ENCODE measurements at places on chromosomes 6 and 20.

DNA sequence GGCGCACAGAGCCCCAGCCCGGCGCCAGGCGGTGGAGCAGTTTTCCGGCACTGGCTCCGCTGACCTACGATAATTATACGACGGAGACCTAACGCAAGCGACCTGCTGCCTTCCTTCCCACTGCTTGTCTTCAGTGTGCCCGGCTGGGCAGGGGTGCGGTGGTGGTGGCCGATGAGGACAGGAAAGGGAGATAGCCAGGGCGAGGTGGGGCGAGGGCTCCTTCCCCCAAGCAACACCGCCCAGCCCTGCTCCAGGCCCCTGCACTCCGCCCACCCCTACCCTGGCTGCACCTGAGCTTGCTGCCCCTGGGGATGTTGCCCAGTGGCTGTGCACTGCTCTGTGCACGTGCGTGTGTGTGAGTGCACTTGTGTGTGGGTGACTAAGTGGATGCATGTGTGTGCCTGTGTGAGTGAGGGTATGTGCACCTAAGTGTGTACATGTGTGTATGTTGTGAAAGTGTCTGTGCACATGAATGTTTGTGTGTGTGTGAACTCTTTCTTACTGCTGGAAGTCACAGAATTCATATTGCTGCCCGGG, 42.6 kb upstream of the IRF4 start:
- no peak for DNase-seq

GRCh38 chr20:32912688-32913087, 54.0 kb downstream of the EFCAB8 start:
- no peak for DNase-seq

GRCh38 chr6:151317103-151317994, 74.0 kb downstream of the ZBTB2 start:
- DNase-seq, result no peak

- DNase-seq, result no peak
Observed at GRCh38 chr6:122779667-122780066, at the start of gene FABP7. TSS of gene FABP7 (plus strand) at chr6:122779716. CDS start at chr6:122779795, 79 bp downstream.

DNA sequence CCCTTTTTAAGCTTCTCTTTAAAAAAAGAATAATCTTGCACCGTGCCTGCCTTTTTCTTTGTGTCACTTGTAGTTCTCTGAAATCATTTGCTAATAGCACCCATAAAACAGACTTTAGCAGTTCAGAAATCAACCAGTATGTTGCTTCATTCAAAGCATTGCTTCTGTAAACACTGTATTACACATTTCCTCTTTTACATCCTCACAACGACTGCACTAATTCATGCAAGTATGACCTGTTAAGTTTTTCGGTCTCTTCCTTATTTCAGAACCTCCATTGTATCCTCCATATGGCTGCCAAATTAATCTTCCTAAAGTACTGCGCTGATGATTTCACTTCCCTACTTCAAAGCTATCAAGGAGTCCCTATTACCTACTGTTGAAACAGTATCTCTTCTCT, 142.9 kb upstream of the RNF217 start:
- DNase-seq, result no peak

DNA sequence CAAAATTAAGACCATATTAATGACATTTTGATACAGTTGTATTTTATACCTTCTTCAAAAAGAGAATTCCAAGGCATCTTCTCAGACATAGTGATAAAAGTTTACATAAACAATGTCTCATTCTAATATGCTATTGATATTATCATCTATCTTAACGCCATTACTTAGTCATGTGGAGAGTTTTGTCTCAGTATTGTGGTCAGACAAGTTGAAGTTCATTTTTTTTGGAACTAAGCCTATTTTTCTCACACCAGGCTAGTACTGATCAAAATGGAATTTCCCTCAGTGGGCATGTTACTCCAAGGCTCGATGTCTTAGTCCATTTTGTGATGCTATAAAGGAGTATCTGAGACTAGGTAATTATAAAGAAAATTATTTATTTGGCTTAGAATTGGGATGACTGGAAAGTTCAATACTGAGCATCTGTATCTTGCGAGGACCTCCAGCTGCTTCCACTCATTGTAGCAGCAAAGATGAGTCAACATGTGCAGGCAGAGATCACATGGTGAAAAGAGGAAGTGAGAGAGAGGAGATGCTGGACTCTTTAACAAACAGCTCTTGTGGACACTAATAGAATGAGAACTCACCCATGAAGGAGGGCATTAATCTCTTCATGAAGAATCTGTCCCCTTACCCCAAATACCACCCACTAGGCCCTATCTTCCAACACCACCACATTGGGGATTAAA, 825.5 kb upstream of the MANEA start:
- DNase-seq, result no peak

DNA sequence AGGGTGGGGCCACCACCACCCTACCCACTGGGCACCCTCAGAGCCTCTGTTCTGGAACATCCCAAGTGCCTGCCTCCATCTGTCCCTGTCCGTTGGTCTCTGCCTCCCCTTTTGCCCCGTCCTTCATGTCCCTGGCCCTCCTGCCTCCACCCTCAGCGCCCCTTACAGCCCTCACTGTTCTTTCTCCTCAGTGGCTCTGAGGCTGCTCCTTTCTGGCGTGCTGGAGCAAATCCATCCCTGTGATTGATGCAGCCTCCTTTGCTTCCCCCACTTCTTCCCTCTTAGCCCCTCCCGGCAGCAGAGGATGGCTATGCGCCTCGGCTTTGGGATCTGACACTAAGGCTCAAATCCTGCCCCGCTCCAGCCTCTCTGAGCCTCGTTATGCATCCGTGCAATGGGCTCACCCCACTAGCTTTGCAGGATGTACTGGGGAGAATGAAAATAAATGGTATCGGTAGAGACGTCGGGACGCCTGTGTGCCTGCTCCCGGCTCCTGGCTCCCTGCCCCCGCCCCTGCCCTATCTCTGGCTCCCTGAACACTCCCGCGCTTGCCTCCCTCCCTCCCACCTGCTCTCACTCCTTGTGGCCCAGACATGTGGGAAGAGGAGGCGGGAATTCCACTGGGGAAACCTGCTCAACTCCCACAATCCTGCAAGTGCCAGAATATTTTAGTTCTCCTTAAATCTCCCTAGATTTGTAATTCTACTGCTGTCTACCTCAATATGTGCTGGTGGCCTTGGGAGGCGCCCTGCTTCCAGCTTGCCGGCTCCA, 13.1 kb downstream of the VSTM2L start:
- no peak for DNase-seq

- no peak for DNase-seq
Observed at GRCh38 chr6:39835821-39836295, 43.7 kb downstream of the DAAM2 start.

DNA sequence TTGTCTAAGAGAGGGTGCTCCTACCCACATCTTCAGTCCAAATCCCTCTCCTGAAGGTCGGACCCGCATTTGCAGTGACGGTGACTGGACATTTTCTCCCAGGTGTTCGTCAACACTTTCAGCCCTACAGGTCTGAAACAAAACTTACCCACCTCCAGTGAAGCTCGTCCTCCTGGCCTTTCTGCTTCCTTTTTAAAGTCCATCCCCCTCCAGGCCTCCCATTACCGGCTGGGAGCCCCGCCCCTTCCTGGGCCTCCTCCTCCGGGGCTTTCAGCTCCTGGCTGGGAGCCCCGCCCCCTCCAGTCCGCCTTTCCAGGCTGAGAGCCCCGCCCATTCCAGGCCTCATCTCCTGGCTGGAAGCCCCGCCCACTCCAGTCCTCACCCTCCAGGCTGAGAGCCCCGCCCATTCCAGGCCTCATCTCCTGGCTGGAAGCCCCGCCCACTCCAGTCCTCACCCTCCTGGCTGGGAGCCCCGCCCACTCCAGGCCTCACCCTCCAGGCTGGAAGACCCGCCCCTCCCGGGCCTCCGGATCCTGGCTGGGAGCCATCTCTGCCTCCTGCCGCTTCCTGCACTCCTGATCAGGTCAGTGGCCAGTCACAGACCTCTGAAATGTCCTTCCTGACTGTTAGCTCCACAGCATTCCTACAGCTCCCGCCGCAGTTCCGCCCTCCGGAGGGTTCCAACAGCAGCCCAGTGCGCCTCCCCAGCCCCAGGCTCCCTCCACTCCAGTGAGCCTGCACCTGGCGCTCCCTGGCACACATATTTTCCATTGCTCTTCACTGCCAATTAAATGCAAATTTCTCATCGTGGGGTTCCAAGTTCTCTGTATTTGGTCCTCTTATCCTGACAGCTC, 98.5 kb downstream of the LY86 start:
- peak; percentile 95 for DNase-seq

DNA sequence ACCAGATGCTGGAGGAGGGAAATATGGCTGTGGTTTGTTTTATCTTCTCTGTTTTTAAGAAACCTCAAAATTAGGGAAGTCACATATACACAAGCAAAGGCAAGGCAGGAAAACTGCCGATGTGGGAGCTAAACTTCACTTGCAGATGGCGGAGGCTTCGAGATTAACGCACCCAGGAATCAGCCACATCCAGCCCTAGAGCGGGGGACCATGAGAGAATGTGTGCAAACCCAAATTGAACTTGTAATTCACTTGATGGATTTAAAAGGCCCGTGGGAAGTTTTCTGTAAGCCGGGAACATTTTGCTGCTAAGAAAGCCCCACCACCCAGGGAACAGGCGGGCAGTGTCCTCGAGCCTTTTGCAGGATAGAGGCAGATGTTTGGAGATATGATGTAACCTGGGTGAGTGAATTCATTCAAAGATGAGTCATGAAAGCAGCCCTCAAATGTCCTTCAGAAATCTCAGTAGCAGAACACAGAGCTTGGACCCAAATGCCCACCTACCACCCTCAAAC, 39.9 kb downstream of the PREX1 start:
- no peak for DNase-seq

GRCh38 chr20:52444455-52444854, 252.9 kb upstream of the ZFP64 start:
- no peak for DNase-seq

DNA sequence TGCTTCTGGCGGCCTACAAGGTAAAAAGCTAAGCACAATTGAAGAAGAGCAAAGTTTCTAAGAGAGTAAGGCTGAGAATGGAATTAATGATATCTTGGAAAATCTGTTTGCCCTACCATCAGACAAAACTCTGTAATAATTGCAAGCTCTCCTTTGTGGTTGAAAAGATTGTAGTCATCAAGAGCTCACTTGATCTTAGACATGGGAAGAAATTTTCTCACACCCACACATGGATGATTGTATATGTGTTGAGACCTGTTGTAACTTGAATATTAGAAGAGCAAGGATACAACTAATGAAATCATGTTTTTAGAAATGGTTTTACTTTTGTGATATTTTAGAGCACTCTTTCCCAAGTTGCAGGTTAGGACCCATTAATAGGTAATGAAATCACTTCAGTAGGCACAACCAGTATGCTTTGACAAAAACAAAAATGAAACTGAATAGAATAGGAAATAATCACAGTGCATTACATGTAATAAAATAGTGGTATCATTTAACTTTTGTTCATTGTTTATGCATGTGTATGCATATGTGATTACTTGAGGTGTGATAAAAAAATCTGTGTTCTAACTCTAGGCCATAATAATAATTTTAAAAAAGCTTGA, 14.0 kb downstream of the DCBLD1 start:
- no peak for DNase-seq

- DNase-seq, result no peak
Observed at GRCh38 chr6:133631421-133631820, 257.5 kb upstream of the TCF21 start.

GRCh38 chr20:44479643-44480042, 4.0 kb downstream of the TTPAL start:
- no peak for DNase-seq

- no peak for DNase-seq
Observed at GRCh38 chr6:32379545-32379944, 7.8 kb upstream of the TSBP1 start.

- no peak for DNase-seq
Observed at GRCh38 chr20:63009045-63009961, 2.5 kb upstream of the BHLHE23 start.

- DNase-seq, result no peak
Observed at GRCh38 chr6:84078335-84078734, 44.8 kb downstream of the MRAP2 start.

GRCh38 chr6:29909985-29910384, 32.3 kb upstream of the HLA-A start:
- DNase-seq, result no peak

- no peak for DNase-seq
Observed at GRCh38 chr20:51447097-51447764, 95.3 kb downstream of the NFATC2 start.

GRCh38 chr6:87473419-87473903, 687 bp downstream of the SLC35A1 start:
- DNase-seq, result peak; percentile 0

Measured in NCI-H510A (cell line).